ENCODE measurements at places on chromosomes 16 and 17. TPM values are rescaled to one million over a fixed set of nuclear protein-coding genes. Genes with fewer than 3 reads are reported as not detected.

Gene HOXB3
- total RNA-seq, result 45.0 TPM

Gene FAM171A2
- 6.2 TPM for total RNA-seq

Gene MT1F
- total RNA-seq, result not detected

Gene SLC52A1
- not detected for total RNA-seq

Gene PEX12
- 5.5 TPM for total RNA-seq

Gene USP43
- 0.50 TPM for total RNA-seq

Gene C1QTNF8
- total RNA-seq, result not detected

Gene RGS11
- 0.17 TPM for total RNA-seq

Gene TEKT3
- not detected for total RNA-seq

Gene TLE7
- total RNA-seq, result not detected

Gene C16orf89
- 0.17 TPM for total RNA-seq

Gene KRT12
- total RNA-seq, result not detected

Gene TEX14
- total RNA-seq, result not detected

Gene C16orf54
- not detected for total RNA-seq

Gene PLCG2
- total RNA-seq, result 0.17 TPM

Gene GPR139
- not detected for total RNA-seq

Gene TMED6
- total RNA-seq, result not detected

Gene RPH3AL
- total RNA-seq, result 1.2 TPM

Gene MT3
- not detected for total RNA-seq

Gene MC1R
- total RNA-seq, result 3.7 TPM

Gene VTN
- total RNA-seq, result not detected

Gene IRF8
- not detected for total RNA-seq

Measured in bronchus fibroblast of lung (primary cell).